ENCODE measurements at places on chromosomes 5 and 9. TPM values are rescaled to one million over a fixed set of nuclear protein-coding genes. Genes with fewer than 3 reads are reported as not detected.

RAD23B gene
- 93.0 TPM for total RNA-seq

PRDM9 gene
- total RNA-seq, result not detected

C9orf43 gene
- 0.60 TPM for total RNA-seq

PHF24 gene
- total RNA-seq, result 11.2 TPM

SPATA31A6 gene
- total RNA-seq, result not detected

EIF4E1B gene
- total RNA-seq, result 0.55 TPM

PRELID2 gene
- 55.0 TPM for total RNA-seq

WDR38 gene
- total RNA-seq, result not detected

HK3 gene
- total RNA-seq, result 1.9 TPM

BTNL8 gene
- not detected for total RNA-seq

PCDHGB5 gene
- total RNA-seq, result 23.4 TPM

Measured in camera-type eye (tissue), 1 donor.